ENCODE measurements at places on chromosomes 11 and 22. TPM values are rescaled to one million over a fixed set of nuclear protein-coding genes. Genes with fewer than 3 reads are reported as not detected.

PVALB gene
- not detected for total RNA-seq

PTPRJ gene
- 47.5 TPM for total RNA-seq

KCNJ5 gene
- total RNA-seq = 0.08 TPM

KCNK7 gene
- total RNA-seq = 0.45 TPM

OR8G5 gene
- not detected for total RNA-seq

TSPO gene
- total RNA-seq = 126 TPM

MYO18B gene
- not detected for total RNA-seq

TREH gene
- total RNA-seq = not detected

APOBEC3G gene
- not detected for total RNA-seq

INPP5J gene
- 0.73 TPM for total RNA-seq

MOGAT2 gene
- not detected for total RNA-seq

UBQLN3 gene
- total RNA-seq = not detected

OR52I1 gene
- total RNA-seq = not detected

ENTHD1 gene
- total RNA-seq = not detected

RAB38 gene
- 0.79 TPM for total RNA-seq

SLCO2B1 gene
- total RNA-seq = 6.7 TPM

MPEG1 gene
- total RNA-seq = not detected

HEPHL1 gene
- not detected for total RNA-seq

NEFH gene
- total RNA-seq = 0.09 TPM

TMEM25 gene
- total RNA-seq = 0.24 TPM

MED15 gene
- 54.7 TPM for total RNA-seq

PRCP gene
- 49.9 TPM for total RNA-seq

CASP5 gene
- total RNA-seq = not detected

TMEM191B gene
- 0.26 TPM for total RNA-seq

P2RY2 gene
- 9.5 TPM for total RNA-seq

IGLL1 gene
- not detected for total RNA-seq

GAL3ST3 gene
- not detected for total RNA-seq

CADM1 gene
- 23.2 TPM for total RNA-seq

LMO2 gene
- 0.62 TPM for total RNA-seq
